ENCODE measurements at places on chromosomes 5 and 9. TPM values are rescaled to one million over a fixed set of nuclear protein-coding genes. Genes with fewer than 3 reads are reported as not detected.

The MAMDC4 gene
- total RNA-seq, result 4.6 TPM

The TMEM245 gene
- 21.8 TPM for total RNA-seq

The PLPP7 gene
- 0.34 TPM for total RNA-seq

The SCGB3A1 gene
- total RNA-seq, result not detected

The FIBCD1 gene
- not detected for total RNA-seq

The MEF2C gene
- total RNA-seq, result 22.0 TPM

The CCL19 gene
- not detected for total RNA-seq

The SPINK4 gene
- total RNA-seq, result not detected

The GRIN3A gene
- not detected for total RNA-seq

The IER5L gene
- total RNA-seq, result 3.9 TPM

The IL3 gene
- total RNA-seq, result not detected

The PLPPR1 gene
- not detected for total RNA-seq
